ENCODE measurements at places on chromosomes 6 and 20.
A peak's percentile ranks its signal among the peaks of the same experiment; 100 is the strongest.

DNA sequence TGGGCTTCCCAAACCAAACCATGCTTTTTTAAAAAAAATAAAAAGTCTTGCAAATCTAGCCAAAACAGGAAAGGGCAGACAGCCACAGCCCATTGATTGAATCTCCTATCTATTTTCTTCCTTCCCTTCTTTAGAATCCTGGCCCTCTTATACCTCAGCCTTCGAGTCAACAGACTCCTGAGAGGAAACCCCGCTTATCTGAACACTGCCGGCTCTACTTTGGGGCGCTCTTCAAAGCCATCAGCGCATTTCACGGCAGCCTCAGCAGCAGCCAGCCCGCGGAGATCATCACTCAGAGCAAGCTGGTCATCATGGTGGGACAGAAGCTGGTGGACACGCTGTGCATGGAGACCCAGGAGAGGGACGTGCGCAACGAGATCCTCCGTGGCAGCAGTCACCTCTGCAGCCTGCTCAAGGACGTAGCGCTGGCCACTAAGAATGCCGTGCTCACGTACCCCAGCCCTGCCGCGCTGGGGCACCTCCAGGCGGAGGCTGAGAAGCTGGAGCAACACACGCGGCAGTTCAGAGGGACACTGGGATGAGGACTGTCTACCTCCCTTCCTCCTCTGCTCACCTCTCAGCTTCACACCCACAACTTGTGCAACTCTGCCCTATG lies 10.1 kb upstream of the RTF2 start:
- no peak for DNase-seq

- DNase-seq: no peak
These were observed 215.2 kb downstream of the GRIK2 start for GRCh38 chr6:101608703-101609102.

GRCh38 chr6:119196715-119197114 lies 118.3 kb upstream of the FAM184A start:
- no peak for DNase-seq

- peak; percentile 27 for DNase-seq
These were observed 14.8 kb upstream of the FAM83C start for GRCh38 chr20:35306931-35307517.

- peak; percentile 20 for DNase-seq
These were observed 303 bp downstream of the MBOAT1 start for GRCh38 chr6:20211941-20212391.

DNA sequence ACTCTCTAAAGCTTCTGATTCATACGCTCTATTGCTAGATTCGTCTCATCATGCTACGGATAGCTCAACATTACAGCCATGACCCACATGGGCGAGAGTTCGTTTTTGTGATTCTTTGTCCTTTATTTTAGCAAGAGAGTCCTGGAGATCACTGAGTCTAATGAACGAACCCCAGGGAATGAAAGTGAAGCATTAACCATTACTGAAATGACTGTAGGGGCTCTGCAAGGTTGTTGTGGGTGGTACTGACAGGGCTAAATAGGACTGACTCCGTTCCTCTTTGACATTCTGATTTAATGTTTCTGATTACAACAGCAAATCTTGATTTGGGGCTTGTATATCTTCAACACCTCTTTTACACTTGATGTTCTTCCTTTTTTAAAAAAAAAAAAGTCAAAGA lies 13.7 kb upstream of the RTF2 start:
- no peak for DNase-seq
